ENCODE measurements at places on chromosomes 5 and 9. TPM values are rescaled to one million over a fixed set of nuclear protein-coding genes. Genes with fewer than 3 reads are reported as not detected.

Gene ZNF658
- 3.5 TPM for total RNA-seq

Gene GPR150
- total RNA-seq: not detected

Gene C9orf153
- 0.27 TPM for total RNA-seq

Gene SPATA31C1
- total RNA-seq: not detected

Gene MLANA
- total RNA-seq: not detected

Gene TARS1
- 96.9 TPM for total RNA-seq

Gene GZMA
- total RNA-seq: not detected

DNA sequence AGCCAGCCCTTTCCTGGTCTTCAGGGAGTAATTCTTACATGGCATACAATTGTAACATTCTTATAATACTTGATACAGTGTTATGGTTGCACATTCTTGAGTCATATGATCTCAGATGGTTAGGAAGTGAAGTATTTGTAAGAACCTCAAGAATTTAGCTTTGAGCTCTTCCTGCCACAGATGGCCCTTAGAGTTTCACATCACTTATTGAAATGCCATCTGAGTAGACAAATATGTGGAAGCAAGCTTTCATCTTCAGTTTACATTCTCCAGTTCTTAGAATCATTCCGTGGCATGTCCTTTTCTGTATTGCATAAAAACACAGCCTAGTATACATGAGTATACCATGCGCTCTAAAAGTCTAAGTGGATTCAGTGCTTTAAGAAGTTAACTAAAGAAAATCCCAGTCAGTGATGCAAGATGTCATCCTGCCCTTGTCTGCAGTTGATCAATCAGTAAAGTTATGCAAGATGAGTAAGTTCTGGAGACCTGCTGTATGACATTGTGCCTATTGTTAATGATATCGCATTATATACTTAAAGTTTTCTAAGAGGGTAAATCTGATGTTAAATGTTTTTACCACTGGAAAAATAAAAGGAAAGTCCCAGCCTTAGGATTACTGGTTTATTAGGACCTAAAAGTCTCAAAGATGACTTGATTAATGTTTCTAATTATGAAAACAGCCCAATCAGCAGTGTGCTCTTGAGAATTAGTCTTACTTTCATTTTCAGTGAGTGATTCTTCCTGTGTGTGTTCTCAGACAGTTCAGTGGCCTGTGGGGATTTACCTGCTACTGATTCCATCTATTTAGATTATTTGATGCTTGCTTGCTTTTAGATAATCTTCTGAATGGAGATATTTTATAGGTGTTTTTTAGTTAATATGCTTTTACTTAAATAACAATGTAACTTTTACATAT is 29.4 kb downstream of the RHOBTB3 start:
- DNase-seq: peak; percentile 71

- no peak for DNase-seq
These were observed 307.0 kb downstream of the ARRDC3 start for GRCh38 chr5:91076138-91076537.

DNA sequence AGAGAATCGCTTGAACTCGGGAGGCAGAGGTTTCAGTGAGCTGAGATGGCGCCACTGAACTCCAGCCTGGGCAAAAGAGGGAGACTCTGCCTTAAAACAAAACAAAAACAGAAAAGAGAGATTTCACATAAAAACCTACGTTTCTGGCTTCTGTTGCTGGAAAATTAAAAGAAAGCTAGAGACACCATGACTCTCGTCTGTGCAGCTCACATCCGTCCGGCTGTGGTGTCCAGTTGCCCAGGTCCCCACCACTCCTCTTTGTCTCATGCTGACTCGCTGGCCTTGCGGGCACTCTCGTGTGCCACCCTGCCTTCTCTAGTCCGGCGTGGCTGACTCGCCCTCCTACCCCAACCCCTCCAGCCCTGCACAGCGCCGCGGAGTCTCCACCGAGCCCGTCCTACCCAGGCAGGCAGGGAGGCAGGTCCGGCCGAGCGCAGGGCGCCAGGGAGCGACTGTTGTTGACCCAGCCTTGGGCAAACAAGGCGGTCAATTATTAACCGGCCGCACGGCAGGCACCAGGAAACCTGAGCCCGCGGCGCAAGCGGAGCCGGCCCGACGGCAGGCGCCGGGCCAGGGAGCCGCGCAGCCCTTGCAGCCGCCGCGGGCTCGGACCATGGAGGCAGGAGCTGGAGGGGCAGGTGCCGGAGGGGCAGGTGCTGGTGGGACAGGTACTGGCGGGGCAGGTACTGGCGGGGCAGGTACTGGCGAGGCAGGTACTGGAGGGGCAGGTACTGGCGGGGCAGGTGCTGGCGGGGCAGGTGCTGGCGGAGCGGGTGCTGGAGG is at the start of gene PRRT1B:
TSS of gene PRRT1B (plus strand) at position 521 of the 783 bp plus-strand sequence. CDS start at position 614, 93 bp downstream.
- no peak for DNase-seq

- no peak for DNase-seq
These were observed 205.9 kb downstream of the NSG2 start for GRCh38 chr5:174251305-174252000.

- DNase-seq: no peak
These were observed 104.3 kb upstream of the PHYKPL start for GRCh38 chr5:178336889-178337288.

- DNase-seq: no peak
These were observed 236.8 kb upstream of the TARS1 start for GRCh38 chr5:33203931-33204330.

DNA sequence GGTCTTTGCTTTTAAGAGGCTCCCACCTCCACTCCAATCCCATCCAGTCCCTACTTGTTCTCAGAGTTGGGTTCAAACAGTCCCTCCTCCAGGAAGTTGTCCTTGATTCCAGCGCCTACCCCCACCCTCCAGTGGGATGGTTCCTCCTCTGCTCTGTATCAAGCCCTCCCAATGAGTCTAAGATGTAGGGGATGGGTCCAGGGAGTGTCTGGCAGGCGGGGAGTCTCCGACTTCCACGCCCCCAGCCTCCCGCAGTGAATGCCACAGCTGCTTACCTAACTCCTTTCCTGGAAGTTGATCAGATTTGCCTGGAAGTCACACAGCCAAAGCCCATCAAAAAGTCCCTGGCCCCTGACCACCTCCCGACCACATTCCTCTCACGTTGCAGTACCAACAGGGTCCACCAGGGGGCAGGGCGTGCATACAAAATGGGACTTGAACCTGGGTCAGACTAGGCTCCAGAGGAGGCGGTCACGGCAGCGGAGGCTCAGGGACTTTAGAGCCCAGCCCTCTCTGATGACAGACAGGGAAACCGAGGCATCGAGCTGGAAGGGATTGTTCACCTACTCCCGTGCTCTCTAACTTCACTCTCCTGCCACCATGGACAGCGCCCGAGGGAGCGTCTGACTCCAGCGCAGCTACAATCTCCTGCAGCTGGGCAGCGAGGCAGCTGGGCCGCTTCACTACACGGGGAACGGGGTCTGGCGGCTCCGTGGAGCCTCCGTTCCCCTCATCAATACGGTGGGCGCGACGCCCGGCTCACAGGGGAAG is 25.0 kb upstream of the TDRD7 start:
- DNase-seq: peak; percentile 58

DNA sequence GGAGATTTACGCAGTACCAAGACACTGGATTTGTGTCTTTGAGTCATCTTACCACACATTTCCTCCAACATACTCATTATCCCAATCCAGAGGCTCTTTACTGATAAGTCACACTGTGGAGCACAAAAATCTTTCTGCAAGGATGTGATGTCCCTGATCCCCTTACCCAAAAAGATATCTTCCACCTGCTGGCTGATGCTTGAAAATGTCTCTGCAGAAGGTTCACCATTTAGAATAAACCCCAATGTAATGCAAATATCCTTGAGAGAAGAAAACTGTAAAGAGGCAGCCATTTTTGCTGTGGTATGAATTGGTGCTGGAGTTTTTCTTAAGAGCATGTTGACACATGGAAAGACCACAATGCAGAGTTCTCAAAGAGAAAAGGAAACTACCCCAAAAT is 65.7 kb upstream of the RORB start:
- no peak for DNase-seq

DNA sequence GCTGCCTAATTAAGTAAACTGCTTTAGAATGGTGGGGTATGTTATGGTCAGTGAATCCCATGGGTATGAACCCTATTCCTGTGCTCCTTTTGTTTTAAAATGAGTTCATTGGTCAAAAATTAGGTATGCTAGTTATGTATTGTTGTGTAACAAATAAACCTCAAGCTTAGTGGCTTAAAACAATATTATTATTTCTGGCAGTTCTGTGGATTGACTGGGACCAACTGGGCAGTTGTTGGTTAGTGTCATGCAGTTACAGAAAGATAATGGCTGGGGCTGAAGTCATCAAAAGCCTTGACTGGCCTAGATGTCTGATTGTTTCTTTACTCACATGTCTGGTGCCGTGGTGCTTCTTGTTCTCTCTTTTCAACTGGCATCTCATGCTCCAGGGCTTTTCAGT is 8.9 kb upstream of the PTAR1 start:
- DNase-seq: no peak

DNA sequence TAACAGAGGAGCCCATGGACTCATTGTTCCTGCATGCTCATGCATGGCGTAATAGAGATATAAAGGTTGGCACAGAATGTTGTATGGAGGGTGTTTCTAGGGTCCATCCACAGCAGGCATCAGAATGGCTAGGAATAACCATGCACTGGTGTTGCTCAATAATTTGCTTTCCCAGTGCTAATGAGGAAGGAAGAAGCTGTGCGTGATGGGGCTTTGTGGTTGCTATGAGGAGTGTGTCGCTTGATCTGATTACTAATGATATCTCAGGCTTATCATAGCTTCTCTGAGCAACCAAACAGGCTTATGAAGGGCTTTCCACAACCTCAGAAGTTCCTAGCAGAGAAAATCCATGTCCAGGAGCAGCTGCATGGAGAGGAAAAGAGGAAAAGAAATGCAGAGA is 151.3 kb upstream of the TRPC7 start:
- DNase-seq: no peak

DNA sequence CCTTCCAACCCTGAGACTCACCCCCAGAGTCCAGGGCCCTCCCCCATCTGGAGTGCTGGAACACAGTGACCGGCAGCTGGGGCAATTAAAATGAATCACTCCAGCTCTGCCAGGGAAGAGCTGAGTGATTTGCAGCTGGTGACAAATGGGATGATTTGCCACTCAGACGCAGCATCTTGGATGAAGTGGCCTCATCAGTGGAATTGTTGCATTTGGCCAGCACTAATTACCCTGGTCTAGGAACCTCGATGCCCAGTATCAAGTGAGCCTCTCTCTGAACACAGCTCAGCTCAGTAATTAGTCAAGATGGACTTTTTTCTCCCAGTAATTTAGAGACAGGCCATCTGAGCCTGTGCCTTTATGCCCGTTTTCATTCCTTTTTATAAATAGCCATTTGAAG is 259.5 kb downstream of the GRIA1 start:
- DNase-seq: no peak

GRCh38 chr9:134502809-134503211 is 138.8 kb upstream of the COL5A1 start:
- no peak for DNase-seq

DNA sequence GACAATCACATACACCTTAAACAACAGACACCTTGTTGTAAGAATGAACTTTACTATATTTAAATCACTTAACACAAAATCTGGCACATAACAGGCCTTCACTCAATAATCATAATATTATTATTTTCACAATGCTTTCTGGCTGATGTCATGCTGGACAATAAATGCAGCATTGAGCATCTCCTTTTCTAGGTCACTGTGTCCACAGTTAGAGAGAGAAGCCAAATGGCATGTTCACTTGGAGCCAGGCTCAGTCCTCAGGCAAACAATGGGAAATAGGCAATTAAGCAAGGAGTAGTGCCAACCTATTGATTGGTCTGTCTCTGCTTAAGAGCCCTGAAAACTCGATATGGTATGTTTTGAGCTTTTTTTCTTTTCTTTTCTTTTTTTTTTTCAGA is 50.6 kb upstream of the KLF4 start:
- no peak for DNase-seq

DNA sequence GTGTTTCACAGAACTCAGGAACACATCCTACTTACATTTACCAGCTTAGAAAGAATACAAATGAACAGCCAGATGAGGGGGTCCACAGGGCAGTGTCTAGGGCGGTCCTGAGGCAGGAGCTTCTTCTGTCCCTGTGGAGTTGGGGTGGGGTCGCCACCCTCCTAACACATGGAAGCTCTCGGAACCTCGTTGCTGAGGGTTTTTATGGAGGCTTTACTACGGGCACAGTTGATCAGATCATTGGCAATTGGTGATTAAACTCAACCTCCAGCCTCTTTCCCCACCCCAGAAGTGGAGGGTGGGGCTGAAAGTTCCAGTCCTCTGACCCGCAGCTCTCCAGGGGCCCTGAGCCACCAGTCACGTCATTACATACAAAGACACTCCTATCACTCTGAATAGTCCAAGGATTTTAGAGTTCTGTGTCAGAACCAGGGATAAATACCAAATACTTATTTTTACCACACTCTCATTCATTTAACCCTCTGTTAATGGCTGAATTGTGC is 156.9 kb downstream of the COL23A1 start:
- DNase-seq: no peak

DNA sequence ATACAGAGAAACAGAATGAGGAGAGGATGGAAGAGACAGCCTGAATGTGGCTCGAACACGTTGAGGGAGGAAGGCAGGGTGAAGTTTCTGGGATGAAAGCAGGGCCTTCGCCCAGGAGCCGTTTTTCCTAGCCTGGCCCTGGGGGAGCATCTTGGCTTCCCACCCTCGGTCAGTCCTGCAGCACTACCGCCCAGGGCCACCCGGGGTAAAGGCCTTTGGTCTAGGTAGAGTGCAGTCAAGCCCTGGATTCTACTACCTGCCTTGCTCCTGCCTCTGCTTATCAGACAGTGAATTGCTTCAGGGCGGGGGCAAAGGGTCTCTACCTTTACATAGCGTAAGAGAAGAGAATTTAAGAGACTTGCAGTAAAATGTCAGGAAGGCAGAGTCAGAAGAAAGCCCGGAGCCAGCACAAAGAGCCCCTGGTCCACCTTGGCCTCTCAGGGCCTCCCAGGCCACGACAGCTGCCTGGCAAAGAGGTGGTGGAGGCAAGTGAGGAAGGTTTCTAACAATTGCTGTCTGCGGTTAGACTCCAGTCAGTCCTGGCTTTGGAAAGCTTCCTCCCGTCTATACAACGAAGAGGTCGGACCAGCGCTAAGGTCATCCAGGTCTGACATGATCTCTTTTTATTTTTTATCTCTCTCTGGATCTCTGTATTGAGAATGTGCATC is 17.9 kb downstream of the COL15A1 start:
- DNase-seq: no peak

- no peak for DNase-seq
These were observed 1295.8 kb downstream of the EFNA5 start for GRCh38 chr5:106374956-106375355.

DNA sequence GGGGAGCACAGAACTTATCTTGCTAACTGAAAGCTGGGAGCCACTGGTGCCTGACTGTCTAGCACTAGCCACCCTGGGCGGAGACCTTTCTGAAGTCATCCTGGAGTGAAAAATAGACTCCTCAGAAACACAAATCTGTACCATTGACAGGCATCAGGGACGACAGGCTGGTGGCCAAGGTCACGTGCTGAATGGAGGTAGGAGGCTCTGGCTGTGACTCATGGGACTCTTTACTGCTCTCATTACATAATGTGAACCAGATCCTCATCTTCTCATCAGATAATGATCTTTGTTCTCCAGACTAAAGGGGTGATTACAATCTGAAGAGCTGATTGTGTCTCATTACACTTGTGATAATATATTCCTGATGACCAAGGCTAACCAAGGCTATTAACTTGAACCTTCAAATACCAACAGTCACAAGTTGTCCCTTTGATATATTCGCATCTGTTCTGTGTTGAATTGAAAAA is 91.8 kb downstream of the SEMA5A start:
- DNase-seq: no peak
